NCI-H1048 (cell line): ENCODE measurements at places on chromosomes 16 and 17.

- no peak for DNase-seq
Measured at GRCh38 chr17:49191409-49191916, 18.9 kb downstream of the GNGT2 start.

- no peak for DNase-seq
Measured at GRCh38 chr17:47720754-47721533, 12.1 kb upstream of the TBX21 start.

DNA sequence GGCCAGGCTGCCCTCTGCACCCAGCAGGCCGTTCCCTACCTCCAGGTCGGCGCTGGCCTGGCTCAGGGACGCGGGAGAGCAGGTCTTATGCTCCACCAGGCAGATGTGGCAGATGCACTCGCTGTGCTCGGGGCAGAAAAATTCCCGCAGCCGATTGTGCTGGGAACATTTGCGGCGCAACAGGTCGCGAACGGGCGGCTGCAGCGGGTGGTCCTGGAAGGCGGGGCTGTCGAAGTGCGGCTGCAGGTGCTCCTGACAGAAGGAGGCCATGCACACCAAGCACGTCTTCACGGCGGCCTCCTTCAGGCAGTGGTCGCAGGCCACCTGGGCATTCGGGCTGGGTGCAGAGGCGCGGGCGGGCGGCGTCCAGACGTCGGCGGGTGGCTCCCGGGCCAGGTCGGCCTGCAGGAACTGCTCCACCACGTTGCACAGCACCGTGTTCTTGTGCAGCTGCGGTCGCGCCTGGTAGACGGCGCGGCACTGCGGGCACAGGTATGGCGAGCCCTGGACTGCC, 439 bp downstream of the TRIM25 start:
- no peak for DNase-seq

- no peak for DNase-seq
Measured at GRCh38 chr16:78221892-78222291, 122.4 kb downstream of the WWOX start.

DNA sequence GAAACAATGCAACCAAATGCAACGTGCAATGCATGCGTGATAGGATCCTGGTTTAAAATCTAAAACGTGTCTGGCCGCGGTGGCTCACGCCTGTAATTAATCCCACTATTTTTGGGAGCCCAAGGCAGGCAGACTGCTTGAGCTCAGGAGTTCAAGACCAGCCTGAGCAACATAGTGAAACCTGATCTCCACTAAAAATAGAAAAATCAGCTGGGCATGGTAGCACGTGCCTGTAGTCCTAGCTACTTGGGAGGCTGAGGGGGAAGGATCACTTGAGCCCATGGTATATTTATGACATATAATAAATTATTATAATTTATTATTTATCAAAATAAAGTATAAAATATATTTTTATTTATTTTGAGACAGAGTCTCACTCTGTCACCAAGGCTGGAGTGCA, 241.8 kb downstream of the PARN start:
- DNase-seq = no peak

DNA sequence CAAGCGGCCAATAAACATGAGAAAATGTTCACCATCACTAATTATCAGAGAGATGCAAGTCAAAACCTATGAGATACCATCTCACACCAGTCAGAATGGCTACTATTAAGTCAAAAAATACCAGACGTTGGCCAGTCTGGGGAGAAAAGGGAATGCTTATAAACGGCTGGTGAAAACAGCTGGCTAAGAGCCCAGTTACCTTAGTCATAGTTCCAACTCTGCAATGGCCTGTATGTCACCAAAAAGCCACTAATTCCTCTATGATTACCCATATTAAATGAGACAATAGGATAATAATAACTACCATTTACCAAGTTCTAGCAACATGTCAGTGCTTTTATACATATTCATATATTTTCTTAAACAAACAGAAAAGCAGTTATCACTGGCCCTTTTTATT, 42.9 kb upstream of the CDRT4 start:
- DNase-seq = no peak

DNA sequence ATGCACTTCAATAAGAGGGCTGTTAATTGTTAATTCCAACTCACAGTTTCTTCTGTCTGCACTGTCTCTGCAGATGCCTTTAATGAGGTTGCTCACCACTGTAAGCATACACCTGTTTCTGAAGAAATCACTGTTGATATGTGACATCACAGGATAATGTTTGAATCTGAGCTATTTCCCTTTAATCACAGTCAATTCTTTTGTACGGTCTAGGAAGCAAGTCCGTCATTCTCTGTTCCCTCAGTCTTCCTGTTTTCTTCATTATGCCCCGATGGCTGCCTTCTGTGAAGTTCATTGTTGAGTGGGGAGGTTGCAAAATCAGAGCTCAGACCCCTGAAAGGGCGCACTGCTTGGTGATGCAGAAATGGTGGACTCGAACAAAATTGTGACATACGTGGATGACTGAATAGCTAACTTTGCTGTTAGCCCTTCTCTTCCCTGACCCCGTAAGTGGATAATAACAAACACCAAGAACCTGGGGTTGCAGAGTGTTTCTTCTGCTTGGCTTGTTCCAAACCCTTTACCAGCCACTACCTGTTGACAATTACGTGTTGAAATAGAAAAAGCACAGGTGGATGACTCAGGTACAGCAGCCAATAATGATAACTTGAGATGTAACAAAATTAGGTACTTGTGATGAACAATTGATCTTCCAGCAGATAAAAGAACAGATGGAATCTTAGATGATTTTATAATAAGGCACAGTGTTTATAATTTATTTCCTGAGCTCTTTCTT, 71.9 kb upstream of the AXIN2 start:
- DNase-seq = no peak

- no peak for DNase-seq
Measured at GRCh38 chr16:80029761-80030481, 429.4 kb upstream of the MAF start.

DNA sequence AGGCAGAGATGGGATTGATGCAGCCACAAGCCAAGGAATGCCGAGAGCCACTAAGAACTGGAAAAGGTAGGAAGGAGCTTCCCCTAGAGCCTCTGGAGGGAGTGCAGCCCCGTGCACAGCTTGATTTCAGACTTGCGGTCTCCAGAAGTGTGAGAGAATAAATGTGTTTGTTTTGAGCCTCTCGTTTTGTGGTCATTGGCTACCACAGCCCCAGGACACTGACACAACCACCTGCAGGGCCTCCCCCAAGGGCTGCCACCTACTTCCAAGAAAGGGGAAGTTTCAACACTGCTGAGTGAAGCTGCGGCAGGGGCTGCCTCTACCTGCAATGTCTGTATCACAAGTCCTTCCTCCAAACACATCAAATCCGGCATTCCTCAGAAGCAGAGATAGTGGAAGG, 346.9 kb downstream of the C16orf95 start:
- DNase-seq = no peak

GRCh38 chr16:14329727-14330350, 258.7 kb downstream of the MRTFB start:
- no peak for DNase-seq

- no peak for DNase-seq
Measured at GRCh38 chr16:53404959-53405358, 29.3 kb upstream of the RBL2 start.

DNA sequence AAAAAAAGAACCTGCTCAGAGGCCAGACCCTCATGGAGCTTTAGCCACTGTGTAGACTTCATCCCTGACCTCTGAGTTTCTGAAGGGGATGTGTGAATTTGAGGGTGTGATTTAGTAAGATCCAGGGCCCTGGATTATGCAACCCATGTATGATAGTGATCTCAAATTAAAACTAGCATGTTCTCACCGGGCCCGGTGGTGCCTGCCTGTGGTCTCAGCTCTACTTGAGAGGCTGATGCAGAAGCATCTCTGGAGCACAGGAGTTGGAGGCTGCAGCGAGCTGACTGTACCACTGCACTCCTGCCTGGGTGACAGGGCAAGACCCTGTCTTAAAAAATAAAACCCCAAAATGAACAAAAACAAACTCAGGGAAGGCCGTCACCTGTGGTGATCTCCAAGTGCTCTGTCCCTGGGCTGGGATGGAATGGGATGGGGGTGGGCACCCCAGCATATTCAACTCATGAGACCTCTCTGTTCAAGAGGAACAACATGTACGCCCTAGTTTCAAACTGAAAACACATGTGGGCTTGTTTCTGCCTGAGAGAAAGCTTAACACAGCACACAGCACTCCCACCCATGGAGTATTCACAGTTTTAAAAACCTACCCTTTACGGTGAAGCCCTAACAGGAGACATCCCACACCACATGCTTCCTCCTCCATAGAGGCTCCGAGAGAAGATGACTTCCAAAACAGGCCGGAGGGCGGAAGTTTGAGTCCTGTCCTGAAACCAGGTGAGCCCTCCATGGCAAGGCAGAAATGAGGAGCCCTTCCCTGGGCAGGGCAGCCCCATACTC, 30.1 kb downstream of the GNPTG start:
- DNase-seq = no peak

GRCh38 chr16:88904676-88905365, 38.4 kb upstream of the PABPN1L start:
- DNase-seq = no peak

- no peak for DNase-seq
Measured at GRCh38 chr17:40884708-40885512, at the start of gene KRT20. Gene KRT20, minus strand, starts transcription at chr17:40885242. Its CDS starts 57 bp downstream, at chr17:40885185.

DNA sequence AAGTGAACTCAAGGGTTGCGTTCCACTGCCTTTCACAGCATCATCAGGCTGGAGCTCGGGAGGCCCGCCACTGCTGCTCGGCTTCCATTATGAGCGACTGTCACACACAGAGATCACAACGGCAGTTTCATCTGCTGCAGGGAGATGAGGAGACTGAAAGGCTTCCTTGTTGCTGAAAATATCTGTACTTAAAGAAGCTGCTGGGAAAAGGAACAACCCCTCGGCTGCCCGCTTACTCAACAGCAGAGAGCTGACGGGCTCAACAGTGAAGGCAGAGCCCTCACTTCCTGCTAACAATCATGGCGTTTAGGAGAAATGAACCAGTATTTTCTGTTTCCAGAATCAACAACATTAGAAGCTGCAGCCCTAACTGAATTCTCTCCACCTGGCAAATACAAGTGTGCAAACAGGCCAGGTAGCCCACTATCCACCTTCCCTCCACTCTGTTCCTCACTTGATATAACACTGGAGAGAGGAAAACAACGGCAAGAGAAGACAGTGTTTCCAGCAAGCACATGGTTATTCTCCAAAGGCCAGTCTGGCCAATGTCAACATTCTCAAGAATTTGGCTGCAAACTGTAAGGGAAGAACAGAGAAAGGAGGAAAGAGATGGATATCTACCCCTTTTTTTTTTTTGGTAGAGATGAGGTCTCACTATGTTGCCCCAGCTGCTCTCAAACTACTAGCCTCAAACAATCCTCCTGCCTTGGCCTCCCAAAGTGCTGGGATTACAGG, 33.7 kb downstream of the MBTPS1 start:
- no peak for DNase-seq

- DNase-seq = no peak
Measured at GRCh38 chr16:52547834-52548215, 882 bp upstream of the TOX3 start.

GRCh38 chr16:53832896-53833544, 129.1 kb downstream of the FTO start:
- DNase-seq = no peak

DNA sequence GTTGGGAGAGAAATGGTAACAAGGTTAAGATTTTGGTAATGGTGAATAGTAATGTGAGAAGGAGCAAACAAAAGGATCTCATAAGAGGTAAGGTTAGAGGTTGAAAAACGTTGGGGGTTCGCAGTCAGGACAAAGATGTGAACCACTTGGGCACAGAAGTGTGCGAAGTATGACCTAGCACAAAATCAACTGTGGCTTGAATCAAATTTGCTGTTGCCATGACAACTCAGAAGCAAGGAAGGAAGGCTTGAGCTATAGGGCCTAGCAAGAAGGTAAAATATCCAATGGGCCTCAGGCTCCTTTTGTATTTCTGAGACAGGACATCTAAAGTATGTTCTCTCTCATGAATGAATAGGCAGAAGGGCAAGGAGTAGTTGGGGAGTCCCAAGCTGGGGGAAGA, 24.5 kb upstream of the TEKT1 start:
- no peak for DNase-seq

DNA sequence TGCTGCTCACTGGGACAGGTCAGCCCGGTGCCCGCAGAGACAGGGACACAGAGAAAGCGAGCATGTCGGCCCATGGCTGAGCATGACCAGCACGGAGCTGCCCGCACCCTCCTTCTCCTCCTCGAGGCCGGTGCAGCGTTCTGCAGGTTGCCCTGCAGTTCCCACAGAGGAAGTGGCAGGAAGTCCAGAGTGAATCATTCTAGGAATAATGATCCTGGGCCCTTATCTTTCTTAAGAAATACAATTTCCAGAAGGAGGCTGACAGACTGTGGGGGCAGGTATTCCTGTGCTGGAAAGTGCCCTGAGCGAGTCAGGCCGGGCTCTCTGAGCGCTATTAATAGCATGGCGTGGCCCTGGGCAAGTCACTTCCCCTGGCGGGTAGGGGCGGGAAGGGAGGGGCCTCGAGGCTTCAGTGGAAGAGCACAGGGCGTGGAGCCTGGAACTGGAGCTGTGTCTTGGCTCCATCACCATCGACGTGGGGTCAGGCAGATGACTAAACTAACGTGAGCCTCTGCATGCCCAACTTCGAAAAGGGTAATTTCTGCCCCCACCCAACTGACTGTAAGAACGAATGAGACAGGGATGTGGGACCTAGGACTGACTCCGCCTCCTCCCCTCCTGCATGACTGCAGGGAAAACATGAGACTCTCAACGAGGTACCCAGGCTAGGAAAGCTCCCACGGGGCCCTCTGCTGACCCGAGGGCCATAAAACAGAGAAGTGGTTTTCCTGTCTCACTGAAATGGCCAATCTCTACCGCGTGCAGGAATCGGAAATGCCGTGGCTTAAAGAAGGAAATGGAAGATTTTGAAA, 9.8 kb downstream of the TMEM204 start:
- DNase-seq = no peak

DNA sequence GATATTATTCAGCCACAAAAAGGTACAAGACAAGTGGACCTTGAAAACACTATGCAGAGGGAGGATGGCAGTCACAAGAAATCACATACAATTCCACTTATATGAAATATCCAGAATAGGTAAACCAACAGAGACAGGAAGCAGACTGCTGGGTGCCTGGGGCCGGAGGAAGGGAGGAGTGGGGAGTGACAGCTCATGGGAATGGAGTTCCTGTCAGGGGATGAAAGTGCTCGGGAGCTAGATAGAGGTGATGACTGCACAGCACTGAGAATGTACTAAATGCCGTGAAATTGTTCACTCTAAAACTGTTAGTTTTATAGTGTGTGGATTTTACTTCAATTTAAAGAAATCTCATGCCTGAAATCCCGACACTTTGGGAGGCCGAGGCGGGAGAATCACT, 74.2 kb upstream of the MED9 start:
- no peak for DNase-seq

DNA sequence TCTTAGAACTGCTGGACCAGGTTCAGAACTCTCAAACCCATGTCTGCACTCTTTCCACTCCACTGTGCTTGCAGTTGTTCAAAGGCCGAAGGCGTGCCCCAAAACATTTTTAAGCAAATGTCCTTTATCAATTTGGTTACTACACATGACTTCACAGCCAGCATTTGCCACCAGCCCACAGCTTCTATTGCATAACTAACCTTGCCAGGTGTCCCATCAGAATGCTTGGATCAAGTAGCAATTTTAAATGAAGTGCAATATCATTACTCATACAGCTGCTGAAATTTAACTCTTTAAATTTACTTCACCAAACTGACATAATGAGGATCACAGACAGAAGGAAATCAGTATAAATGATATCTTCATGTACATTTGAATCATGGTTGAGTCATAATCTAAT, 29.8 kb upstream of the HS3ST3A1 start:
- DNase-seq = no peak

- DNase-seq = no peak
Measured at GRCh38 chr17:56158915-56159825, 5.9 kb downstream of the ANKFN1 start.
